ENCODE measurements at places on chromosomes 11 and 22.

GRCh38 chr22:48666620-48667019 is 1161.1 kb downstream of the BRD1 start:
- H3K27me3 ChIP-seq, result no peaks in the 10 kb centered on the region
- H3K27ac ChIP-seq, result no peak overlapping the region
- H3K36me3 ChIP-seq, result no peaks in the 10 kb centered on the region
- no peak overlapping the region for H3K4me3 ChIP-seq

DNA sequence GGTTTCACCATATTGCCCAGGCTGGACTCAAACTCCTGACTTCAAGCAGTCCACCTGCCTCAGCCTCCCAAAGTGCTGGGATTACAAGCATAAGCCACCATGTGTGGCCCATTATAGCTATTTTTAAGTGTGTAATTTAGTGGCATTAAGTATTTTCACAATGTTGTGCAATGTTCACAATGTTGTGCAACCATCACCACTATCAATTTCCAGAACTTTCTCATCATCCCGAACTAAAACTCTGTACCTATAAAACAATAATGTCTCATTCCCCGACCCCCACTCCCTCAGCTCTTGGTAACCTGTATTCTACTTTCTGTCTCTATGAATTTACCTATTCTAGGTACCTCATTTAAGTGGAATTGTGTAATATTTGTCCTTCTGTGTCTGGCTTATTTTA is 7.5 kb downstream of the CFAP68 start:
- no peaks in the 10 kb centered on the region for H3K27me3 ChIP-seq
- H3K4me3 ChIP-seq, result no peak overlapping the region
- no peaks in the 10 kb centered on the region for H3K4me1 ChIP-seq
- DNase-seq, result no peak

GRCh38 chr11:105111145-105111944 is 28.2 kb downstream of the CARD18 start:
- H3K36me3 ChIP-seq, result no peaks in the 10 kb centered on the region

DNA sequence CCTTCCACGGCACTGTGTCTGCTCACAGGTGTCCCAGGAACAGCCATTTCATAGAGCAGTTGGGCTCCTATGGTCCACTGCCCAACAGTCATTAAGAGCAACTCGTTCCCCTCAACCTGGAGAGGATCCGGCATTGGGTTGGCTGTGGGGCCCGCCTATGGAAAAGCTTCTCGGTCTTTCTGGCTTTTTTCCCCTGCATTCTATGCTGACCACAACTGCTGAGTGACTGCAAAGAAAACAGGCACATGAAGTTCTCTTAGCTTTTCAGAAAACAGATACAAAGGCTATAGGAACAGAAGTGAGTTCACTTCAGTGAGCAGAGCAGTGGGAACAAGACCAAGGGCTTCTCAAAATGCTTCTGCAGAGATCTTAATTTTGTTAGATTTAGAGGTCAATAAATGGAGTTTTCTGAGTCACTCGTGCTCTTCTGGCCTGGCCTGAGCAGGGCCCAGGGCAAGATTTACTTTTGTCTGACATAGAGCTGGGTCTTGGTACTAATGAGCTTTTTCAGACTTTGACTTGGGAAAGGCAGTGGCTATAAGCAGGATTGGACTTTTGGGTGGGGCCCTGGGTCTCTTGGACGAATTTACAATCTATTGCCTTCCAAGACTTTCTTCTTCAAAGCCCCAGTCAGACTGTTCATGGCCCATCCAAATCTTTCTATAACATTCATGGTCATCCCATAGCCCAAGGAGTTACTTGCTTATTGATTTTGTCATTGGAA is 13.6 kb upstream of the APOL5 start:
- no peaks in the 10 kb centered on the region for H3K4me1 ChIP-seq
- no peaks in the 10 kb centered on the region for H3K27me3 ChIP-seq

DNA sequence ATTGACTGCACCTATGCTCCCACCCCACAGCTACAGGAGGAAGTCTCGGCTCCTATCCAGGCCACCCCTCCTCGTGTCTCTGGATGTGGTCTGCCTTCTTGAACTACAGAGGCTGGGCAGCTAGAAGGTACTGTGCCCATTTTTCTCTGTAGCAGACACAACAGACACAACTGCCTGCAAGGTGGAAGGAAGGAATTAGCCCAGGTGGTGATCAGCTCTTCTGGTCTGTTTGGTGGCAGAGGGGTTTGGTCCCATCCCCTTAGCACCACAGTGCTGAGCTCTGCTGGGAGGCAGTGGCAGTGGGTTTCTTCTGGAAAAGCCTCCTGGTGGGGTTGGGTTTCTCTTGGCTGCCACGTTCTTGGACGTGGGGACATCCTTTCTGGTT is 132.5 kb downstream of the MPPED1 start:
- no peaks in the 10 kb centered on the region for H3K4me1 ChIP-seq
- H3K27me3 ChIP-seq, result no peaks in the 10 kb centered on the region
- H3K36me3 ChIP-seq, result no peaks in the 10 kb centered on the region
- H3K4me3 ChIP-seq, result no peak overlapping the region

DNA sequence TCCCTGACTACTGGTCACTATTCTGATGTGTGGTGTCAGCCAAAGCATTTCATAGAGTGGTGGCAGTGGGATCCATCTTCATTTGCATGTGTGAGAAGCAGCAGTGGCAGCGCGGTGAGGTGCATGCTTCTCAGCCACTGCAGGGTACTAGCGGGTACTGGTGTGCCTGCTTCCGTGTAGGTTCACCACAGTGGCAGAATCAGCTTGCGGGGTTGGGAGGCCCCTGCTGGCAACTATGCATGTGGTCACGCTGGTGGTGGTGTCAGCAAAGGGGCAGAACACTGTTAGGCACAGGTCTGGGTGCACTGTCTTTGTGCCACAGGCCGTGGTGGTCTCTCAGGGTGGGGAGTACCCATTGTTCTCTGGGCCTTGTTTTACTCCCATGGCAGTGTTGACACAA is 286.4 kb upstream of the TENM4 start:
- no peak for DNase-seq
- H3K36me3 ChIP-seq, result no peaks in the 10 kb centered on the region
- no peaks in the 10 kb centered on the region for H3K27me3 ChIP-seq
- H3K4me3 ChIP-seq, result no peak overlapping the region

DNA sequence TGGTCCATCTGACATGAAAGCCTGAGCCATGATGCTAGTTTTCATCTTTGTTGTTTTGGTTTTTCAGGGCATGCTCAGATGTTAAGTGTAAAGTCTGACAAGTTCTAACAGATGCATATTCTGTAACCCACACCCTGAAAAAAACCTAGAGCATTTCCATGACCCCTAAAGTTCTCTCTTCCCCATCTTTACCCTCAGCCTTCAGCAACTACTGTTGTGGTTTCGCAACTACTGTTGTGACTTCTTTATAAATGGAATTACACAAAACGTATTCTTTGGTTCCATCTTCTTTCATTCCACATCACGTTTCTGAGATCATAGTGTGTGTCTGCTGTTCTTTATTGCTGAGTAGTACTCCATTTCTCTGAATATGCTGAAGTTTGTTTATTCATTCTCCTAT is 65.1 kb upstream of the LDLRAD3 start:
- H3K36me3 ChIP-seq, result no peaks in the 10 kb centered on the region
- no peak for DNase-seq
- H3K27ac ChIP-seq, result no peak overlapping the region
- H3K4me1 ChIP-seq, result no peaks in the 10 kb centered on the region
- no peak overlapping the region for H3K4me3 ChIP-seq

- H3K27me3 ChIP-seq, result no peaks in the 10 kb centered on the region
- no peaks in the 10 kb centered on the region for H3K4me1 ChIP-seq
- no peak for DNase-seq
- no peak overlapping the region for H3K27ac ChIP-seq
Observed at GRCh38 chr22:11307998-11308397, 4220.0 kb upstream of the OR11H1 start.

- no peak for DNase-seq
- peak overlapping the region; percentile 45 for H3K27ac ChIP-seq
- peak overlapping the region; percentile 82 for H3K4me3 ChIP-seq
- H3K27me3 ChIP-seq, result no peaks in the 10 kb centered on the region
Observed at GRCh38 chr22:20131859-20132685, 468 bp downstream of the ZDHHC8 start.

- no peaks in the 10 kb centered on the region for H3K4me1 ChIP-seq
- no peak for DNase-seq
- no peak overlapping the region for H3K4me3 ChIP-seq
- no peak overlapping the region for H3K27ac ChIP-seq
Observed at GRCh38 chr11:69471729-69472540, 9.5 kb upstream of the LINC01488 start.

GRCh38 chr11:91082255-91082654 is 859.4 kb upstream of the CHORDC1 start:
- H3K27me3 ChIP-seq, result no peaks in the 10 kb centered on the region
- DNase-seq, result no peak
- no peaks in the 10 kb centered on the region for H3K4me1 ChIP-seq
- no peak overlapping the region for H3K4me3 ChIP-seq
- no peak overlapping the region for H3K27ac ChIP-seq
- H3K36me3 ChIP-seq, result no peaks in the 10 kb centered on the region

GRCh38 chr11:2926611-2927051 is 2.6 kb downstream of the PHLDA2 start:
- no peak for DNase-seq
- H3K27me3 ChIP-seq, result no peaks in the 10 kb centered on the region
- peaks cover 12% of the 10 kb centered on the region for H3K4me1 ChIP-seq
- H3K27ac ChIP-seq, result no peak overlapping the region
- no peak overlapping the region for H3K4me3 ChIP-seq
- no peaks in the 10 kb centered on the region for H3K36me3 ChIP-seq

DNA sequence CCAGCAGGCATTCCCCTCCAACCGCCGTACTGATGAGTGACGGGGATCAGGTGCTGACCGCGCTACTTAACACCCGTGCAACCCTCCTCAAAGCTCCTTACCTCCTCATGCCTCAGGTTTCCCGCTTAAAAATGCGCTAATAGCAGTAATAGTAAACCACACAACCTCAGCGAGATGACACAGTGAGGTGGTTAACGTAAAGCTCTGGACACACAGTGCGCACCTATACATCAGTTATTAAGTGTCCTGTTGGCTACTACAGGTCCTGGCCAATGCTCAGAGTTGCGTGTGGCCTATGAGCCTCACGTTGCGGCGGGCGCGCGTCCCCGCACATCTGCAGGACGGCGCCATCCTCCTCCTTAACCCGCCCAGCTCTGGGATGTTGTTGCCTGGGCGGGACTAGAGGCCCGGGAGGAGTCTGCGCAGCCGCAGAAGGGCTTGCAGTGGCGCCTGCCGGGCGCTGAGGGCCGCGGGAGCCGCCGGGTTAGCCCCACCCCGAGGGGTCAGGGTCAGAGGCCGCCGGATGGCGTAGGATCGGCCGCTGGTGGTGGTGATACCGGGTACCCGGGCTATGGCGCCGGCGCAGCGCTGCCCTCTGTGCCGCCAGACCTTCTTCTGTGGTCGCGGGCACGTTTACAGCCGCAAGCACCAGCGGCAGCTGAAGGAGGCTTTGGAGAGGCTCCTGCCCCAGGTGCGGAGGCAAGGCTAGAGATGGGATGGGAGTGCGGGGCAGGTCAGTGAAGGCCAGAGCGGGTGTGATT is at the start of gene CENATAC:
Gene CENATAC (plus strand): TSS at position 512 of the 761 bp plus-strand sequence. CDS start 60 bp downstream, at position 572.
- H3K4me3 ChIP-seq, result peak within 1 kb of the TSS; percentile 78
- no peaks in the 10 kb centered on the region for H3K36me3 ChIP-seq
- H3K27ac ChIP-seq, result peak within 1 kb of the TSS; percentile 28
- H3K4me1 ChIP-seq, result peaks cover 9% of the 10 kb centered on the region

- no peak overlapping the region for H3K4me3 ChIP-seq
- no peaks in the 10 kb centered on the region for H3K4me1 ChIP-seq
- H3K27me3 ChIP-seq, result no peaks in the 10 kb centered on the region
- H3K27ac ChIP-seq, result no peak overlapping the region
Observed at GRCh38 chr22:44764974-44765373, 12.6 kb downstream of the ARHGAP8 start.

GRCh38 chr11:76918941-76919386 is 58.2 kb downstream of the ACER3 start:
- DNase-seq, result no peak
- no peak overlapping the region for H3K4me3 ChIP-seq
- H3K27ac ChIP-seq, result no peak overlapping the region
- no peaks in the 10 kb centered on the region for H3K36me3 ChIP-seq
- no peaks in the 10 kb centered on the region for H3K4me1 ChIP-seq

GRCh38 chr22:25008666-25009065 is 56.1 kb downstream of the KIAA1671 start:
- no peak for DNase-seq
- H3K36me3 ChIP-seq, result no peaks in the 10 kb centered on the region
- no peaks in the 10 kb centered on the region for H3K27me3 ChIP-seq
- H3K27ac ChIP-seq, result no peak overlapping the region

- no peak overlapping the region for H3K4me3 ChIP-seq
- H3K27ac ChIP-seq, result no peak overlapping the region
- no peak for DNase-seq
- no peaks in the 10 kb centered on the region for H3K27me3 ChIP-seq
Observed at GRCh38 chr11:110121204-110121603, 28.0 kb downstream of the ZC3H12C start.

DNA sequence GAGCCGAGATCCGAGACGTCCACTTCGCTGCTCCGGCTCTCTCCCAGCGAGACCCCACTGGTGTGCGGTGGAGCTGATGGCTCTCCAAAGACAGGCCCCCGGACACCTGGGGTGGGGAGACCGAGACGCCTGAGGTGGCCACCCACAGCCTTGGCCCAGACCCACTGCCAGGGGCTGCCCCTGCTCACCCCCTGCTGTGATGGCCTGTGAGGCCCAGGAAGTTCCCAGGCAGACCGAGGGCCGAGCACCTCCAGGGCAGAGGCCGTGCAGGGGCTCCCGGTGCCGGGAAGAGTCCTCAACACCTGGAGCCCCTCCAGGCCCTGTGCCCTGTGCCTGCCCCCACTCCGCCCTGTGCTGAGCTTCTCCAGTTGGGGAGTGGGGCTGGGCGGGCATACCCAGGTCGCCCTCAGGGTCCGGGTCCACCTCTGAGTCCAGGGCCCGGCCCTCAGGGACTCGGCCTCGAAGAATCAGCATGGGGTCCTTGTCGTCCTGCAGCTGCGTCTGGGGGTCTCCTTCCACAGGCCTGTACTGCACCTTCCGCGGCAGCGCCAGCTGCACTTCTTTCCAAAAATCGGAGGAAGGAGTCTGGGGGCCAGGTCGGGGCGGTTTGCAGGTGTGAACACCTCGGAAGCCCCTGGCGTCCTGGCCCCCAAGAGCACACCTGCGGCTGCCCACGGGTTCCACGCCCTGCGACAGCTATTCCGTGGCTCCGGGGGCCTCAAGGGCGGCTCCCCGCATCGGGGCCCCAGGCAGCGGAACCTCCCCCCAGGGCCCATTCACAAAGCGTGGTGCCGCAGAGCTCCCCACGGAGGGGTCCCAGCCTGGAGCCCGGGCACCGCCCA is 8.6 kb downstream of the SIGIRR start:
- no peaks in the 10 kb centered on the region for H3K27me3 ChIP-seq
- H3K27ac ChIP-seq, result peak overlapping the region; percentile 39
- no peaks in the 10 kb centered on the region for H3K36me3 ChIP-seq
- no peak for DNase-seq

GRCh38 chr11:66359662-66360087 is 11.9 kb downstream of the SLC29A2 start:
- no peak overlapping the region for H3K27ac ChIP-seq
- DNase-seq, result no peak
- H3K4me1 ChIP-seq, result no peaks in the 10 kb centered on the region
- no peaks in the 10 kb centered on the region for H3K27me3 ChIP-seq

DNA sequence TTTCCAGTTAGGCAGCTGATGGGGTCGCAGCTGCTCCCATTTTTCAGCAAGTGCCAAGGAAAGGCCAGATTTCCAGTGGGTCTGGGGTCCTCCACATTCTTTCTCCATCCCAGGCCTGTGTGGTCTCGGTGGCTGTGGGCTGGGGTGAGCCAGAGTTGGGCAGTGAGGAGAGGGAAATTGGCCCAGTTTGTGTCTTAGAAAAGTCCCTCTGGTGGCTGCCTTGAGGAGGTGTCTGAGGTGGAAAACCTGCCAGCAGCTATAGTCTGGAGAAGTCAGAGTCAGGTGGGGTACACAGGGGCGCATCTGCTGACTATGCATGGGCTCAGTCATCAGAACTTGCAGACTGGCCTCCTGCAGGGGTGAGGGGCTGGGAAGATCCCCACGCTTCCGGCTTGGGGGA is 30.5 kb downstream of the MRGPRD start:
- no peaks in the 10 kb centered on the region for H3K36me3 ChIP-seq
- DNase-seq, result no peak
- no peak overlapping the region for H3K4me3 ChIP-seq
- H3K27ac ChIP-seq, result no peak overlapping the region
- no peaks in the 10 kb centered on the region for H3K27me3 ChIP-seq

Measured in testis (tissue), 5 donors.